ENCODE measurements at places on chromosomes 2 and 18.

DNA sequence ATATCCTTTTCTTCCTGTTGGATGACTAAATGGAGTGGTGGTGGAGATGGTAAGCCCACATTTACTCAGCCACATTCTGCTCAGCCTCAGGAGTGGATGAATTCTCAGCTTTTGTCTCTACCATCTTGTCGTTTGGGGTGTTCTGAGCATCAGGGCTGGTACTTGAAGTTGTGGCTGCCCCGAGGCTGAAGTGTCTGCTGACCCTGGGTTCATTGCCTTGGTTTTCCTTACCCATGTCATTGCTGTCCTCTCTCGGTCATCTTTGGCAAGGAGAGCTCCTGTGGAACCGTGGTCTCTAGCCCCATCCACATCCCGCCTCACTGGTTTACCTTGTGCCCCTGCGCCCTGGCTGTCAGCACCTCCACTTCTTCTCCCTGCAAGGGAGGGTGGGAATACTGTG, 71.9 kb downstream of the GPR39 start:
- DNase-seq, result no peak

GRCh38 chr2:170144761-170145160, 33.2 kb upstream of the MYO3B start:
- no peak for DNase-seq

- peak; percentile 77 for DNase-seq
These were observed 62.1 kb upstream of the MAPRE2 start for GRCh38 chr18:34978953-34979608.

DNA sequence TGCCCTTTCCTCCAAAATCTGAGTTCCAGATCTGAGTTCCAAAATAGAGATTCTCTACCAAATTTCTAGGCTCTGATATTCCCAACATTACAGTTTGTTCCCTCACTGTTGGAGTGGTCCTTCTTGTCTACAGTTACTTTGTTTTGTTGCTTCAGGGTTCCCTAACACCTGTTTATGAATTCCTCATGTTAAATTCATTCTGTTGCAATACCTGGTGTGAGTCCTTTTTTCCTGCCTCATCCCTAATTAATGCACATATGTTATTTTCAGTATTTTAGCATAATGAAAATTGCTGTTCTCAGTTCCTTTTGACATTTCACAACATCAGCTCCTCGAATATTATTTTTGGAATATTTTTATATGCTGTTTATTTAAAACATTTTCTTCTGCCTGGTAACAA, 16.2 kb downstream of the SERPINB13 start:
- DNase-seq, result no peak

GRCh38 chr18:78720456-78721237, 259.0 kb upstream of the SALL3 start:
- no peak for DNase-seq

DNA sequence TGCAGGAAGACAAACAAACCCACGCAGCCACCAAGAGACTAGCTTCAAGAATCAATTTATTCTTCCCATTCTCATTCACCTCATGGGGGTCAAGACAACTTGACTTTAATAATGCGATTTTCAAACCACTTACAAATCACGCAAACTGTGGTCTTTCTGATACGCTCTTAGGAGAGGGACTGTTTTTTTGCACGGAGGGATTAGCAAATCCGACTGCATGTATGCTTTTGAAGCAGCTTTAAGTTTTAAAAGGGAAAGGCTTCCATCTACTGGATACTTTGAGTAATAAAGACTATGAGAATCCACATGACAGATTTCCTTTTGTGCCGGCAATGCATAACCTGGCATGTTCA, 322.9 kb upstream of the KCNJ3 start:
- no peak for DNase-seq

GRCh38 chr18:48600456-48601090, 61.7 kb downstream of the CTIF start:
- DNase-seq, result no peak

DNA sequence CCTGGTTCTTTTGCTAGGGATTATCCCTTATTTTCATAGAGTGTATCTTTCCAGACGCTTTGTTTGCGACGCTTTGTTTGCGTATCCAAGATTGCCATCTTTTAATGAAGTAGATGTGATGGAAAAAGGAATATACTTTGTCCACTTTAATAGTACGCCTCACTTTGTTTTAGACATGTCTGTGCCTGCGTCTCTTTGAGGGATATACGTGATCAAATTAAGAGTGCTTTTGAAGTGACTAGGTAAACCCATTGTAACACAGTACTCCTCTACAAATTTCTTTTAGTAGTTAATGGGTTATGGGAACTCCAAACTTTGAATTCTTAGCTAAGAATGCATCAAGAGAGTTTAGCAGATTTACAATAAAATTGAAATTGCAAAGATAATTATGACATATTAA, 27.9 kb downstream of the ACSL3 start:
- DNase-seq, result no peak

DNA sequence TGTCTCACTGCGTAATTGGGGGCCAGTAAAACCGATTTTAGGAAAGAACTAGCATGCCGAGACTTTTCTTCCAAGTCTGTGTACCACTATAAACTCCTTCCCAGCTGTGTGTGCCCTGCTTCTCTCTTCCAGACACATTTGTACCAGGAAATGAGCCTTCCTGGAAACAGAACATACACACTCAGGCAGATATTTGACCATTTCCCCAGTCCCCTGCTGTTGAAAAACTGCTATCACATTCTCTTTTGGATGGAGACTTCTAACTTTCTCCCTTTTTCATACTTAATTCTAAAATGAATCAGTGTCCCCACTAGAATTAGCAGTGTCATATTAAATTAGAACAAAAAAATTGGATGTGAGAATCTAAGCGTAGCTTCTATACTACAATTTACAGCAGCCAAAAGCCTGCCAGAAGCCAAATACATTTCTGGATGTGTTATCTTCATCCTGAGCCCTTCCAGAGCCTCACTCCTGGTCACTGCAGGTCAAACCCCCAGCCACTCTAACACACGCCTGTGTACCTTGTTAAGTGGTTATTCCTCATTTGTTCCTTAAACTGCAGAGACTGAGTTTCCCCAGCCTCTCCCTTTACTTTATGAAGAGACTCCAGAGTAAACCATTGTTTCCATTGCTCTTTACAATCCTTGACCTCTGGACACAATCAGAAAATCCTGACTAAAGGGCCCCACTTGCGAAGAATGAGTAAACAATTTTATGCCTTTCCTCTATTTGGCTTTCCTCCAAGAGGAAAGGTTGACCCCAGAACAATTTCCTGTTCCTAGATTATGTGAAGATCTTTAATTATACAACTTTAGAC, 20.4 kb downstream of the DSG4 start:
- DNase-seq, result no peak
